ENCODE measurements at places on chromosomes 2 and 18.
A peak's percentile ranks its signal among the peaks of the same experiment; 100 is the strongest.

GRCh38 chr2:134917888-134918525, 615 bp upstream of the CCNT2 start:
- DNase-seq, result no peak

DNA sequence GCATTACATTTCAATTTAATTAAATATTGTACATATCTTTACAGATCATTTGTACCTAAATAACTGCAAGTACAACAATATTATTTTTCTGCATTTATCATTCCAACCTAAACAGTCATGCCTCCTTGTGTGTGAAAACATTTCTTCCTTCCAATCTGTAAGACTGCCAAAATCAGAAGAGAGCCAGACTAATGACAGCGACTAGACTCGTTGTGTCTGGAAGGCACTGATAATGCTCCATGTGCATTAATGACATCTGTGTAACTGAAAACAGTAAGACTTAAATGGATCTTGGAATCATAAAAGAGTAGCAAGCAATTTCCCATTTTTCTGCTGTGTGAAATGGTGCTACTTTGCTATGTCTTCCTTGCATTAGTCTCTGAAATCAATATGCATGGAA, 278.0 kb upstream of the DSEL start:
- no peak for DNase-seq

DNA sequence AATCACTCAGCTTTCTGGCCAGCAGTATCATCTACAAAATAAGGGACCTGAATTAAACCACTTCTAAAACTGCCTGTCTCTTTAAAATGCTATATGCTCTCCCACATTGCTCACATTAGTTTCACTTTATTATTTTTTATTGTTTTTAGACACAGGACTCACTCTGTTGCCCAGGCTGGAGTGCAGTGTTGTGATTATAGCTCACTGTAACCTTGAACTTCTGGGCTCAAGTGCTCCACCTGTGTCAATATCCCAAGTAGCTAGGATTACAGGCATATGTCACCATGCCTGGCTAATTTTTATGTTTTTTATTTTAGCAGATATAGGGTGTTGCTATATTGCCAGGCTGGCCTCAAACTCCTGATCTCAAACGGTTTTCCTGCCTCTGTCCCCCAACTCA, 591.3 kb upstream of the ZNF804A start:
- no peak for DNase-seq

DNA sequence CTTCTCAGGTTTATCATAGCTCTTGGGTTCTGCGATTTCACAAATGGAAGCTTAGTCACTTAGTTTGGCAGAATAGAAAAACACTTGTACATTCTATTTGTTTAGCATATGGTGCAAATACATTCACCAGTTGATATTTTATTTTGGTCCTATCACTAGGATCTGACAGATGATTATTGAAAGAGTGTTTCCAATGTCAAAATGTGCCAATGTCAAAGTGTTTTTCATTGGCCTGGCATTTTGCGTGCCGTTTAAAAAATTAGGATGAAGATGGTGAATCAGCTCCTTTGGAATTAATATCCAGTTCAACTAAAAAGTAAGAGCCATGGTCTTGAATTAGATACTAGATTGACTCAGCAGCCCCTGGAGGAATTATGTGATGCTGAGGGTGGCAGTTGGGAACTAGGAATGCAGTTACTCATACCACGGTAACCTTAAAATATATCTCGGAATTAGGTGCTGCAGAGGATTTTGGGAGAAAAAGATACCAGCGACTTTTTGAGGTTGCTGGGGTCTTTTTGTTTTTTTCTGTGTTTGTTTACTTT, 87.0 kb downstream of the SPHKAP start:
- DNase-seq, result no peak

- DNase-seq, result no peak
Observed at GRCh38 chr2:195289081-195289480, 367.9 kb upstream of the SLC39A10 start.

GRCh38 chr2:223549215-223549614, 52.9 kb downstream of the SCG2 start:
- peak; percentile 12 for DNase-seq

GRCh38 chr2:65658881-65659280, 226.5 kb upstream of the SPRED2 start:
- DNase-seq, result no peak

GRCh38 chr2:51619961-51620360, 588.0 kb upstream of the NRXN1 start:
- no peak for DNase-seq

DNA sequence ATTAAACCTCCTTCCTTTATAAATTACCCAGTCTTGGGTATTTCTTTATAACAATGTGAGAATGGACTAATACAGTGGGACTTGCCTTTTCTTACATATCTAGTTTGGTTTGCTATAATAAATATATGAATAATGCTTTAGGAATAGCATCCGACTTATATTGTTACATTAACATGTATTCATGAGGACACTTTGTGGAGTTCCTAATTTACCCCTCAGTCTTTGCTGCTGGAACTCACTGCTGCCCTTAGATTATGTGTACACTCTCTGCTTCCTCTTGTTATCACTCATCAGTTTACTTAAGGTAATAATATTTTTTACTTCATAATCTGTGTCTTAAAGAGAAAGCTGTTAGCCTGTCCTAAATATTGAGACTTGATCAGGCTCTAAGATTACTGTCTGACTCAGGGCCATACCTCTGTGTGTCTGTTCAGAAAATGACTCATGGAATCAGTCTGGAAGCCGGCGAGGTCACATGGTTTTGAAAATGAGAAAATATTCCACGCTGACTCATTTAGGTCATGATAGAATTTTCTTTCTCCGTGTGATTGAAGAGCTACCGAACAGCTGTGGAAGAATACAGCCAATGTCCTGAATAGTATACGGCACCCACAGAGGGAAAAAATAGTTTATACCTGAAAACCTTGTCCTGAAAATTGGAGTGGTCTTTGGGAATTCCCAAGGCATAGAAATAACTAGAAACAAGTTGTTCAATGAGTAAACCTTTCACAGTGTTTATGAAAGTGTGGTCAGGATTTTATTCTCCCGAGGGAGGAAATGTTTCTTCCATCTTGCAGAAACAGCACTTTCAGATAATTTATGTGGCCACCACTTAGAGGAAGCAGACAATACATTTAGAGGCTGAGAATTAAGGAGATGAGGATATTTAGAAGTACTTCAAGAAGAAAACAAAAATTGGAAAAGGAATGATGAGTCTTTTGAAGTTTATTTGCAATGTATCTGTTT, 156.4 kb downstream of the DSEL start:
- DNase-seq, result peak; percentile 17

GRCh38 chr2:70017962-70018361, 56.5 kb upstream of the ASPRV1 start:
- no peak for DNase-seq

DNA sequence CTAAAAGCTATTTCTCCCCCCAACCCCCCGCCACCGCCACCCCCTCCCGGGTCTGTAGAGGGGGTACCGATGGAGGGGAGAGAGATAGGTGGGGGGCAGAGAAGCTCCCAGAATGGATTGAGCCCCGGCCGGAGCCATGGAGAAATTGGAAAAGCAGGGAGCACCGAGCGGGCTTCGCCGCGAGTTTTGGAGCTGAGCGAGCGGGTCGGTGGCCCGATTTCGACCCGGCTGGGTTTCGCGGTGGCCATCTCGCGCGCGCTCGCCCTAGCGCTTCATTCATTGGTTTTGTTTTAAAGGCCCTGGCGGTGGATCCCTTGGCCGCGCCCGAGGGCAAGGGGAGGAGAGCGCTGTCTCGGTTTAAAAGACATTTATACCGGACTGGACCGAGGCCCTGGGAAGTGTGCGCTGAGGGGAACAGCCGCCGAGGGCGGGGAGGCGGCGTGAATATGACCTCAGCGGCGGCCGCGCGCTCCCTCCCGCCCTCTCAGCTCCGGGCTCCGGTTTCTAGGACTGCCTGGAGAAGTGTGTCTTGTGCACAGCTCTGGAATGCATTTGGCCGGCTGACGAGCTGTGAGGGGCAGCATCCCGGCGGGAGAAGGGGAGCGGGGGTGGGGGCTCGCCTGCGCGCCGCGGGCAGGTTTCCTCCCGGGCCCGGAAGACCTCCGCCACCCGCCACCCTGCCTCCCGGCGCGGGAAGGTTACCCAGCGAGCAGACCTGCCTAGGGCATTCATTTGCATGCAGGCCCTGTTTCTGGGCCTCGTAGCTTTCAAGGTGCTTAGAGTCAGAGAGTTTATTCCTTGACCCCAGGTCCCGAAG, 1.7 kb upstream of the SMAD7 start:
- DNase-seq, result peak; percentile 71

GRCh38 chr2:107785756-107786155, 40.9 kb upstream of the RGPD4 start:
- no peak for DNase-seq

GRCh38 chr2:20562540-20563225, 88.2 kb downstream of the HS1BP3 start:
- DNase-seq, result no peak

DNA sequence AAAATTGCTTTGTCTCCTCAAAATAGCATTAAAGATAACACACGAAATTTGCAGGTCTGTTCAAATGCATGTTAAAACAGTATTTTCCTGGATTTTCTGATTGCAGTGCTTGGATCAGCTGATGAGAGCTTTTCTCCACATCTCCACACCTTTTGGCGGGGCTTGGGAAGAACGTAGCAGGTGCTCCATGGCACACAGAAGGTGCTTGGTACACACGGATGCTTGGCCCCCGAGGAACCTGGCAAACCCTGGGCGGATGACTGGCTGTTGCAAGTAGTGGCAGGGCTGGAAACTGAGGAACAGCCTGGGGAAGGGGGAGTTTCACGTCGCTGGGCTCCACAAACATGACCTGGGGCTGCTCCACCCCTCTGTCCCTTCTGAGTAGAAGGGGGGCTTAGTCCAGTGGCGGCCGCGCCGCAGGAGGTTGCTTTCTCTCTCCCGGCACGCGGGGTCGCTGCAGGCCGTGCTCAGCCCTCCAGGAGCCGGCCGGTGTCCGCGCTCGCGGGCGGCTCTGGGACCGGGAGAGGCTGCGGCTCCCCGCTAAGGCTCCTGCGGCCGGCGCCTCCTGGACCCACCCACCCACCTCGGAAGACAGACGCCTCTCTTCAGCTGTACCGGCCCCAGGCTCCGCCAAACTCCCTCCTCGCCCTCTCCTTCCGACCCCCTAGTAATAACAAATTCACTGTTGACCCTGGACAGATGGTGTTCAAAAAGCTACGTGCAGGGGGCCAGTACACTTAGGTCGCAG, 69.3 kb downstream of the MARCO start:
- DNase-seq, result peak; percentile 23

DNA sequence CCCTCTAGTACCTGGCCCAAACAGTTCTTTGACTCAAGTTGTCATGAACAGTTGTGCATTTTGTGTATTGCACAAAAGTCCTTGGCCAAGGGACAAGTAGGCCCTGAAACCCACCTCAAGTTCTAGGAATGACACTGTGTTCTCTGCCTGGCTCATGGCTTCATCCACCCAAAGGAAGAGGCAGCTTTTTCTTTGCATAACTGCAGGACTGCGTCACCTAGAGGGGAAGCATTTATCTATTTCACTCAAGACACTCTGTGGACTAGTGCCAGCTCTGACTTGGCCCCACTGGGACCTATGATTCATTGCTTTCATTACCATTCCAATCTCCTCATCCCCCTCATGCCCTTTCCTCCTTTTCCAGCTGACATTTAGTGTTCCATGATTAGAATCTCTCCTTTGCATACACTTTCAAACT, 119.3 kb upstream of the SIX2 start:
- DNase-seq, result no peak

- DNase-seq, result no peak
Observed at GRCh38 chr18:40485318-40485717, 1469.7 kb upstream of the PIK3C3 start.

DNA sequence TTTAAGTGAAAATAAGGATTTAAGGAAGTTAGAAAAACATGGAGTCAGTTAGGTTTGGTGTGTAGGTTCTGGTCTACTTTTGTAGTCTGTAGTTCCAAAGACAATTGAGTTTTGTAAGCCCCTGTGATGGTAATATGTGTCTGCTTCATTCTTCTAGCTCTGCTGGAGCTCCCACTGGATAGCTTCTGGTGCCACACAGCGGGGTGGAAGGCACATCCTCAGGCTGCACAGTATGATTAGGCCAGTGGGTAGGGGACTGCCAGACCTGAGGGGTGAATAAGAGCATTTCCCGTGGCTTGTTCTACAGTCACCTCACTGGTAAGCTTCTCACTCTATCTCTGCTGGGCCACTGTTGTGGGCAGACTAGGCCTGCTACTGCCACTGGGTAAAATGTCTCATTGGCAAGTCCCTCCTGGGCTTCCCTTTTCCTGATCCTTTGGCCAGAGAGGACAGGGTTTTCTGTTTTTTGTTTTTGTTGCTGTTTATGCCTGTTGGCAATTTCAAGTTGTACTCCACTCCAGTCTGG, 44.5 kb downstream of the TMEM131 start:
- no peak for DNase-seq

GRCh38 chr2:58633613-58634365, 392.7 kb upstream of the FANCL start:
- DNase-seq, result no peak

Measured in nucleus accumbens (tissue), 56 donors.